ENCODE measurements at places on chromosomes 5 and 9.

DNA sequence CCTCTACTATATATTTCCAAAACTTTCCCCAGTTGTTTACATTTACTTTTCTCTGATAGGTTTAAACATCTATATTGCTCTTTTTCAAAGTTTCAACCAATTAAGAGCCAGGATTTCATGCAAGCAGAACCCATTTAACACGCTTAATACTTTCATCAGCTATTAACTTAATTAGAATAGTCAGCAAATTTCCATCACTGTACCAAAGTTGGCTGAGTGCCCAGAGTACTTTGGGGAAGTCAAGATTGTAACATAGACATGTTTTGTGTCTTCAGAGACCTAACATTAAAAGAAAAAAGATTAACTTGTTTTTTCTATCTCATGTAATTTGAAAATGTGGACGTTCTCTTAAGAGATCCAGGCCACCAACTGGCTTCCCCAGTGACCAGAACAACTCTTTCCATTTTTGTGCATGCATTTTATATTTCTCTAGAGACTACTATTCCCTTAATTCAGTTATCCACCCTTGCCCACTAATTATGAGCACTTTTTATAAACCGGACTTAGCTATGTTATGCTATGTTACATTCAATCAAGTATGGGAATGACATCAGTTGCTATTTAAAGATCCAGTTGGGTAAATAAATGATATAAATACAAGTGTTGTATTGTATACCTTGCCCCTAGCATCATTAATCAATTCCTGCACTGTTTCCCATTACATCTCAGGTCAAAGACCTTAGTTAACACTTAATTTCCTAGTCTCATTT lies 478.1 kb upstream of the NMUR2 start:
- DNase-seq = no peak
- H3K27ac ChIP-seq = no peak overlapping the region
- no peak overlapping the region for H3K4me3 ChIP-seq
- H3K4me1 ChIP-seq = no peaks in the 10 kb centered on the region

DNA sequence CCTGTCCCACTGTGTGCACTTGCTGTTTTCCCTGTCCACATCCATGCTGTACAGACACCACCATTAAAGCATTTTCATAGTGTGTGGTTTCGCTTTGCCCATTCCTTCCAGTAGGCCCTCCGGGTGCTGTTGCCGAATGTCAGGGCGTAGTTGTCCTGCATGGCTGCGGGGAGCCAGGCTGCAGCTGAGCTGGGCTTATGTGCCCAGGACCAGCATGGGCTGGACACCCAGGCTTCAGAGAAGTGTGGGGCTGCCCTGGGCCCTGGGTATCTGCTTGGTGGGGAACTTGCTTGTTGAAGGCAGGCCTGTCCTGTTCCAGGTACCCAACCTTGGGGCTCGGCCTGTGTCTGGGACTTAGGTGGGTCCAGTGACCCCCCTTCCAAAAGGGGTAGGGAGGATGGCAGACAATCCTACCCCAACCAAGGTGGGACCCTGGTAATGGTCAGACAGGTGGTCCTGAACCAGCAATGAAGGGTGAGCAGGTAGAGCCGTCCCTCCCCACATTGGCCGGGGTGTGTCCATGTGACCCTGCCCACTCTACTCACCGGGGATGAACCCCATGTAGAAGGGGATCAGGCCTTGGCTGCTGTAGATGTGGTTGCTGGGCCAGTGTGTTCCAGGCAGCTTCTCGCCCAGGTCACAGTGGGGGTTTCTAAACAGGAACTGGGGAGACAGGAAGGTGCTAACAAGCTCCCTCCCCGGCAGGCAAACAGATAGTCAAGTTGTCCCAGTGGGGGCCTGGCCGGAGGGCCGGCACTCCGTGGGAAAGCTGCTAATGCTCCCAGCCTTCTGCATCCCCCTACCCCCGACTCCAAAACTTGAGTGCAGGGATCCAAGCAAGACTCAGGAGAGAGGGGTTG lies 2.8 kb downstream of the TUBB4B start:
- peaks cover 2% of the 10 kb centered on the region for H3K4me1 ChIP-seq
- H3K4me3 ChIP-seq = no peak overlapping the region
- H3K27ac ChIP-seq = no peak overlapping the region
- no peak for DNase-seq
- H3K27me3 ChIP-seq = no peaks in the 10 kb centered on the region

DNA sequence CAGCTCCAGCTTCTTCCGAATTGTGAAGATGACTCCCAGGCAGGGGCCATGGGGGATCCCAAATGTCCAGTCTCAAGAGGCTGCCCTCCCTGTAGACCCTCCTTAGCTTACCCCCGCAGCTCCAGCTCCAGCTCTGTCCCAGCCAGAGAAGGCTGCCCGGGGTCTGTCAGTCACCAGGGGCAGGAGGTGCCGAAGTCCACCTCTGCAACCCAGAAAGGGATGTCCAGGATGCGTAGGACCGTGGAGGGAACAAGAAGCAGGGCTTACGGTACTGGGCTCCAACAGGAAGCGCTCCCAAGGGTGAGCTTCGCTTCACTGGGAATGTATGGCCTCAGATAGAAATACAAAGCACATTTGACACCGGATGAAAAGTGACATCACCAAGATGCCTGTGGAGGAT lies 6.0 kb downstream of the IPPK start:
- no peaks in the 10 kb centered on the region for H3K27me3 ChIP-seq
- H3K4me3 ChIP-seq = no peak overlapping the region
- no peak for DNase-seq

GRCh38 chr9:136339173-136339957 lies 12.0 kb downstream of the GPSM1 start:
- H3K27me3 ChIP-seq = no peaks in the 10 kb centered on the region
- peak; percentile 18 for DNase-seq
- H3K4me3 ChIP-seq = no peak overlapping the region
- H3K4me1 ChIP-seq = peaks cover 7% of the 10 kb centered on the region

GRCh38 chr9:135179976-135180375 lies 92.5 kb downstream of the OLFM1 start:
- H3K4me3 ChIP-seq = no peak overlapping the region
- H3K27ac ChIP-seq = no peak overlapping the region

- no peak overlapping the region for H3K27ac ChIP-seq
- no peaks in the 10 kb centered on the region for H3K4me1 ChIP-seq
- no peaks in the 10 kb centered on the region for H3K27me3 ChIP-seq
- no peak overlapping the region for H3K4me3 ChIP-seq
- no peaks in the 10 kb centered on the region for H3K36me3 ChIP-seq
These were observed 515.4 kb upstream of the PTPRD start for GRCh38 chr9:11128156-11128555.

- peak overlapping the region; percentile 77 for H3K4me3 ChIP-seq
- H3K36me3 ChIP-seq = no peaks in the 10 kb centered on the region
- DNase-seq = no peak
- H3K27me3 ChIP-seq = peaks cover 26% of the 10 kb centered on the region
- H3K4me1 ChIP-seq = peaks cover 4% of the 10 kb centered on the region
These were observed 1.0 kb downstream of the BASP1 start for GRCh38 chr5:17218353-17219005.

DNA sequence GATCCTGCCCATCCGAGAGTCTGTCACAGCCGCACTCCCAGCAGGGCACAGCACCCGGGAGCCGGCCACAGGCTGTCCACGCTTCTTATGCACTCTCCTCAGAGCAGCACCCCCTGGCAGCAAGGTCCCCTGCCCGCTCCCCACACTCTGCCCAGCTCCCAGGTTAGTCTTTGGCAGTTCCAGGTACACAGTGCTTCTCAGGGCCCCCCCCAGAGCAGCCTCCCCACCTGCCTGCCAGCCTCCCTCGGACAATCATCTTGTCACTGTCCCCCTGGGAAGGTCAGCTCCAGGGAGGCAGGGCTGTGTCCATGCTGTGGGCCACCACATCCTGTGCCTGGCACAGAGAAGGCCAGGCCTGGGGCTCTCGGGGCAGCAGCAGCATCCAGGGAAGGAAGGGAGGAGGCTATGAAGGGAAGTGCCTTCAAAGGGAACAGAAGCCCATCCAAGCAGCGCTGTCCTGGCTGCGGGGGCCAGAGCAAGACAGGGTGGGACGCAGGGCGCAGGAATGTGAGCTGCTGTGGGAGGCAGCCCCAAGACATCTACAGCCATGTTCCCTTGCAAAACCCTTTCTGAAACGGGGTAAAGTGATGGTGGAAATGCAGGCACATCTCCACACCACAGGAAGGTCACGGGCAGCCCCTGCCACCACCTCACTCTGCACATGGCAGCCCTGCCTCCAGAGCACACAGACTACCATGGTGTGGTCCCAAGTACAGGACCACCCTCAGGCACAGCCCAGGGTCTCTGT lies 68.6 kb upstream of the ADAMTS2 start:
- peaks cover 28% of the 10 kb centered on the region for H3K27me3 ChIP-seq
- no peak for DNase-seq
- no peak overlapping the region for H3K4me3 ChIP-seq
- no peaks in the 10 kb centered on the region for H3K4me1 ChIP-seq
- H3K36me3 ChIP-seq = no peaks in the 10 kb centered on the region

DNA sequence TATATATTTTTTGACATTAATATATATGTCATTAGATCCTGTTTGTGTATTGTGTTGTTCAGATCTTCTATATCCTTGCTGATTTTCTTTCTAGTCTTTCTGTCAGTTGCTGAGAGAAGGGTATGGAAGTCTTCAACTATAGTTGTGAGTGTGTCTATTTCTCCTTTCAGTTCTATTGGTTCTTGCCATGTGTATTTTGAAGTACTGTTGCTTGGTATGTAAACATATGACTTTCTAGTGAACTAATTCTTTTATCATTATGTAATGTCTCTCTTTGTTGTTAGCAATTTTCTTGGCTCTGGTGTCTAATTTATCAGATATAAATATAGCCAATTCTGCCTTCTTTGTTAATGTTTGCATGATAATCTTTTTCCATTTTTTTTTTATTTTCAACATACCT lies 84.3 kb upstream of the CAST start:
- H3K4me1 ChIP-seq = no peaks in the 10 kb centered on the region
- no peaks in the 10 kb centered on the region for H3K36me3 ChIP-seq
- no peak overlapping the region for H3K27ac ChIP-seq
- DNase-seq = no peak
- peaks cover 7% of the 10 kb centered on the region for H3K27me3 ChIP-seq

Measured in T-cell (primary cell).